Uterus (tissue), 4 donors: ENCODE measurements at places on chromosomes 2 and 18.

DNA sequence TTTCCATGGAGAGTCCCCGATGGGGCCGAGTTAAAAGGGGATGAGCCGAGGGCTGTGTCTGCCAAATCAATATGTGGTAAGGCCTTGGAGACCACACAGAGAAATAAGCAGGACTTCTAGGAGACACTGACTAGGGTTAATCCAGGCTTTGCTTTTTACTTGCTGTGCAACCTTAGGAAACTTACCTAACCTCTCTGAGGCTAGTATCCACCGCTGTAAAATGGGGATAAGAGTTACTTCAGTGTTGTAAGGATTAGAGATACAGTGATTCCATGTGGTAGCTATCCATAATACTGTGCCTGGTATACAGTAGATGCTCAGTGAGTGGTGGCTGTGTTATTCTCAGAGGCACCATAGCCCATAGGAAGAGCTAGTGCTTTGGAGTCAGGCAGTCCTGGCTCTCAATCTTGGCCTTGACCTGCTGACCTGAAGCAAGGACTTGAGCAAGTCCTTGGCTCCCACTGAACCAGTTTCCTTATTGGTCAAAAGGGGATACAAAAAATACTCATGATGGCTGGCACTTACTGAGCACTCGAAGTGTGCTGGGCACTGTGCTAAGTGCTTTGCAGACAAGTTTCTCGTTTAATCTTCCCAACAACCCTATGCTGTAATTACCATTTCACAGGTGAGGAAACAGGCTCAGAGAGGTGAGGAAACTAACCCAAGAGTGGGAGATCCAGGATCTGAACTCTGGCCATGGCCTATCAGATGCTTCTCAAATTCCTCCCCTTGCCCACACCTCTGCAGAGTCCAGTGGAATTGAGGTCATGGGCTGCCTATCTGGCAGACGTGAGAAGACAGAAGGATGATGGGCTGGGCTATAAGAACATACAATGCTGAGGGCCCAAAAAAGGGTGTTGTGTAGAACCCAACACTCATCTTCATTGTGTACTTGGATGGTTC is 12.0 kb upstream of the DES start:
- no peak for DNase-seq

DNA sequence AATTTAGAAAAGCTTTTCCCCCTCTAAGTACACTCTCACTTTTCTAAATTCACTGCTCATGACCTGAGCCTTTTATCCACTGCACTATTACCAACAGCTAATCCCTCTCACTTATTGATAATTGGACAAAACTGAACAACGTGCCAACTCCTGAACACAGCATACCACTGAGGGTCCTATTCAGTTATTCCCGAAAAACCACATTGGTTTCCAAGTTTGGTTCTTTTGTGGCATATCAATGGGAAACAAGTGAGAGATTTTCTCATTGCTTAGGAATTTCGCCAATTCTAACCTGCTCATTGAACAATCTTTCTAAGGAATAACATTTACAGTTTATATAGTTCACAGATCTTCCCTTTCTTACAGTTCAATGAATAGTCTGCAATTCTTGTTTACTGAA is 977.4 kb downstream of the TMEM182 start:
- no peak for DNase-seq

DNA sequence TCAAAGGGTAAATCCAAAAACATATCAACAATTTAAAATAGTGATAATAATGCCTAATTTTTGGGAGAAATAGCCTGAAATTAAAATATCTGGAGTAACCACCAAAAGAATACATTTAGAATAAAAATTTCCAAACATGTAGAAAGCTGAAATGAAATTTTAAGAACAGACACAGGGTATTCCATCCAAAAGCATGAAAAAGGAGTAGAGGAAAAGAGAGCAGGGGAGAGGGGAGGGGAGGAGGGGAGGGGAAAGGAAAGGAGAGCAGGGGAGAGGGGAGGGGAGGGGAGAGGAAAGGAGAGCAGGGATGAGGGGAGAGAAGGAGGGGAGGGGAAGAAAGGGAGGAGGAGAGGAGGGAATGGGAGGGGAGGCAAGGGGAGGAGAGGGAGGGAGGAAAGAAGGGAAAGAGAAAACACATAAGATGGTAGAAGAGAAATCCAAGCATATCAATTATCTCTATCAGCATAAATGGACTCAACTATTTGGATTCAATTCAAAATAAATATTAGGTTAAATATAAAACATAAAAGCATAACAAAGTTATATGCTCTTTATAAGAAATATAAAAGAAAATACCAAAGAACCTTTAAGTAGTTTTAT is 141.1 kb downstream of the ZNF385B start:
- DNase-seq: no peak

- DNase-seq: no peak
Measured at GRCh38 chr2:88813612-88814011, 122.1 kb downstream of the RPIA start.

DNA sequence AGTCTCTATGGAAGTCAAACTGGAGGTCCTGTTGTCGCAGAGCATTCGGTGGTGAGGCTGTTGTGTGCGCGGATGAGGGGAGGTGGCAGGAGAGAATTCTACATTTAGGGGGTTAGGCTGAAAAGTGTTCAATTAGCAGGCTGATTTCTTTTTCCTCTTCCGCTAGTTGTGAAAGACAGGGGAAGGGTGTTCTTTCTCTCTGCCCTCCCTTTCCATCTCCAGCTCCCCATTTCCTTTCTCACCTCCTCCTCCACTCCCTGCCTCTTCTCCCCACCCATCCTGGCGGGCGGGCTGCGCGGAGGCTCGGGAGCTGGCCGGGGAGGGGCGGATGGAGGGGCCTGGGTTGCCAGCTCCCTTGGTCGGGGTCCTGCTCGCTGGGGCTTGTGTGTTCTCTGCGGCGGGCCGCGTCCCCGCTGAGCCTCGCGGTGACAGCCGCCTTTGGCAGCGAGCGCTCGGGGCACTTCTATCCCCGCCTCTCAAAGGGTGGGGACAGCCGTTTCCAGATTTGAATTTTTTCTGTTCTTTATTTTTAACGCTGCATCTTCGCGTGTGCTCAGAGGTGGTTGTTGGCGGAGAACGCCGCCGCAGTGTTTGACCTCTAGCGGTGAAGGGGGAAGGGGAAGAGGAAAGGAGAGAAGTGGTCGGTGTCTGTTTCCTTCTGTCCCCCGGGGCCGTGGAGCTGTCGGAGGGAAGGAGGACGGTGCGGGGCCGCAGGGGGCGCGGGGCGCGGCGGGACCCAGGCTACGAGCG is 3.6 kb downstream of the SOX11 start:
- no peak for DNase-seq

- DNase-seq: no peak
Measured at GRCh38 chr18:31658670-31659575, 25.5 kb downstream of the B4GALT6 start.

DNA sequence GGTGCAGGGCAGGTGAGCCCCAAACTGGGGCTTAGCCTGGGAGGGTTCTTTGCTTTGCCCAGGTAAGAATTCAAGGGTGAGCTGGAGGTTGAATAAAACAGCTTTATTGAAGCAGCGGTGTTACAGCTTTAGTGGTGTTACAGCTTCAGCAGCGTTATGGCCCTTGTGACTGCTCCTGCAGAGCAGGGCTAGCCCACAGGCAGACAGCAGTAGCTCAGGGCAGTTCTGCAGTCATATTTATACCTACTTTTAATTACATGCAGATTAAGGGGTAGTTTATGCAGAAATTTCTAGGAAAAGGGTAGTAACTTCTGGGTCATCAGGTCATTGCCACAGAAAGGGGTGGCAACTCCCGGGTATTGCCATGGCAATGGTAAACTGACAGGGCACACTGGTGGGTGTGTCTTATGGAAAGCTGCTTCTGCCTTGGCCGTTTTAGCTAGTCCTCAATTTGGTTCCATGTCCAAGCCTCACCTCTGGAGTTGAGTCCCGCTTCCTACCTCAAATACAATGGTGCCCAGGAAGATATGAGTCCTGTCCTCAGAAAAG is 78.2 kb downstream of the THNSL2 start:
- DNase-seq: no peak

DNA sequence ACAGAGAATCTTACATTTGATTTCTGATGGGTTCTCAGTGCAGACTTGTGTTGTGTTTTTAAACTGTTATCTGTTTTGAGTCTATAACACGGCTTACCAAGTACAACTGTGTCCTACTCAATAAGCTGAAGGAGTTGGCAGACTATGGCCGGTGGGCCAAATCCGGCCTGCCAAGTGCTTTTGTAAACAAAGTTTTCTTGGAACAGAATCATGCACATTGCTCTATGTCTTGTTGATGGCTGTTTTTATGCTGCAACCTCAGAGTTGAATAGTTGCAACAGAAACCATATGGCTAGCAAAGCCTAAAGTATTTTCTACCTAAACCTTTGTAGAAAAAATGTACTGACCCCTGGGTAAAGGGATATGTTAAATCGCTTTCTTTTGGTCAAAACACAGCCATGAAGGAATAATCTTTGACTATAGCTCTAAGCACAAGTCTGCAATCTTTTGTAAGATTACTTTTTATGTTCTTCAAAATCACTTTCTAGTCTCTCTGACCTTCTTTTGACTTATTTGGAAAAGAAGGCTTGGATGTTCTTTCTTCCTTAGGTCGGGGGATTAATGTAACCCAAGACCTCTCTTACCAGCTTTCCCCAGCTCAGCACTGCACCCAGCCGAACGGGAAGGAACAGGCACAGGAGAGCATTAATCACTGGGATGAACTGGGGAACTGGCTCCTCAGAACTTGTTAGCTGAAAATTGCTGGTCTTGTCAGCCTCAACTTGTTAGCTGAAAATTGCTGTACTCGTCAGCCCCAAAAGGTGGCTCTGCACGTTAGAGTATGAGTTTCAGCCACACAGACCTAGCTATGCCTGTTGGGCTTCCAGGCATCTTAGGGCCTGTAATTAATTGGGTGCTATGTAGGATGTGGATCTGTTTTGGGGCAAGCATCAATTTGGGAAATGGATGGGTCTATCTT is 75.4 kb downstream of the CD8B2 start:
- no peak for DNase-seq

DNA sequence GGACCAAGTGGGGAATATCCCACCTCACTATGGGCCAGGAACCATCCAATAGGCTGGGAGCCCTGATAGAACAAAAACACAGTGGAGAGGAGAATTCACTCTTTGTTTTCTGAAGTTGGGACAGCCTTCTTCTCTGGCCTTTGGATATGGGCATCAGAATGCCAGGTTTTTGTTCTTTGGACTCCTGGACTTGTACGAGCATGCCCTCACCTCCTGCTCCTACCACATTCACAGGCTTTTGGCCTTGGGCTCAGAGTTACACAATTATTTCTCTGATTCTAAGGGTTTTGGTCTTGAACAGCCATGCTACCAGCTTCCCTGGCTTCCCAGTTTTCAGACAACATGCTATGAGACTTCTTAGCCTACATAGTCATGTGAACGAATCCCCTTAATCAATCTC is 732.9 kb upstream of the VRK2 start:
- DNase-seq: no peak

GRCh38 chr2:120508567-120509041 is 162.7 kb downstream of the INHBB start:
- DNase-seq: peak; percentile 39

- no peak for DNase-seq
Measured at GRCh38 chr2:109209941-109210340, 80.9 kb downstream of the SH3RF3 start.

DNA sequence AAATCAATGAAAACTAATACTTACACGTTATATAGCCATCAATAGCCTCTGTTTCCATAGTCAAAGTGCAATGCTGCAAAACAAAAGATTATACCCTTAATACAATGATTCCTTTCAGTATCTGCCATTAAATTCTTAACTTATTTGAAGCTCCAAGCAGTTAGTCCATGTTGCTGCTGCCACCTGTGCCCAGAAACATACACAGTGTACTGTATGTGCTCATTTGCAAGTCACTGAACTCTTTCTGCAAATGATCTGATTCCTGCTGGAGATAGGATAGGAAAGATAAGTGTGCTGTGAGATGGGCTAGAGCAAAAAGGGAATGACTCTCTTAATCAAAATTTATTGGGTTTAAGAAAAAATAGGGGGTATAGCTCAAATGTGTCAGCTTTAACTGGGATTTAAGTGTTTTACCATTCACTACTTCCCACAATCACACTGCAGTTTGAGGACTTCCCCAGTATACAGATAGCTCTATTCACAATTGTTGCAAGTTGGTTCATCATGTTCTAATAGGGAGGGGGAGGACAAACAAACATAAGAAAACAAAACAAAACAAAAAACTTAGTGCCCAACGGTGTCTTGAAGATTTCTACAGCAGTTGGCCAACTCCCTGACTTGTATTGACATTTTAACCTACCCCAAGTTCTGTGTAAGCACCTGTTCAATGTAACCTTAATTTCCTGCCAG is 2.7 kb downstream of the IKZF2 start:
- DNase-seq: no peak

- DNase-seq: peak; percentile 45
Measured at GRCh38 chr2:187499941-187500532, 52.0 kb upstream of the CALCRL start.

DNA sequence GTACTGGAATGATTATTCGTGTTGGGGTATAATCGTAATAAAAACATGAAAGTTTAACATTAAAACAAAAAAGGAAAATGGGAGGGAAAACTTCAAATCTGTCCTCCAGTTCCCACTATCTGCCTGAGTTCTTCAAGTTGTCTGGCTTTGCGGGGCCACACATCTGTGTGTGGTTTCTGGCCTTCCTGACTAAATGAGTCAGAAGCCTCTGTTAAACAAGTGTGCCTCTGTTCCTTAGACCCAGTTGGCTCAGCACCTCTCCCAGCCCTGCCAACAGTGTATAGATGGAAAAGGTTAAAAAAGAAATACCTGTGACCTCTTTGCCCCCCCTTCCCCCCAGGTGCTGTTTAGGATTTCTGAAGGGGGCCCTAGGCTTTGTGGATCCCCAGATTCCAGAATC is 30.2 kb downstream of the XDH start:
- no peak for DNase-seq

GRCh38 chr2:173008786-173009185 is 66.9 kb upstream of the MAP3K20 start:
- no peak for DNase-seq

DNA sequence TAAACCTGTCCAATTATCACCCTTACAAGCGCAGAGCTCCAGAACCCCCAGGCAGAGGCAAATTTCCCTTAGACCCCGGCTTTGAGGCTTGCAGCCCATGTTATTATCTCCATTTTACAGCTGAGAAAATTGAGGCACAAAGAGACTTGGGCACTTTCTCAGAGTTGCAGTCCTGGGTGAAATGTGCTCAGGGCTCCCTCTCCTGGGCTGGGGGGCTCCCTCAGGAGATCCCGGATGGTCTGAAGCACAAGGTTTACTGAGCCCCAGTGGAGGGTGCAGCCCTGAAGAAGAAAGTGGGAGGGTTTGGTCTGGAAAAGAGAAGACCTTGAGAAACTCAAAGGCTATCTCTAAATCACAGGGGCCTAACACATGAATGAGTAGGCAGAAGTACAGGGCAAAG is 156.6 kb downstream of the CYRIA start:
- DNase-seq: no peak

DNA sequence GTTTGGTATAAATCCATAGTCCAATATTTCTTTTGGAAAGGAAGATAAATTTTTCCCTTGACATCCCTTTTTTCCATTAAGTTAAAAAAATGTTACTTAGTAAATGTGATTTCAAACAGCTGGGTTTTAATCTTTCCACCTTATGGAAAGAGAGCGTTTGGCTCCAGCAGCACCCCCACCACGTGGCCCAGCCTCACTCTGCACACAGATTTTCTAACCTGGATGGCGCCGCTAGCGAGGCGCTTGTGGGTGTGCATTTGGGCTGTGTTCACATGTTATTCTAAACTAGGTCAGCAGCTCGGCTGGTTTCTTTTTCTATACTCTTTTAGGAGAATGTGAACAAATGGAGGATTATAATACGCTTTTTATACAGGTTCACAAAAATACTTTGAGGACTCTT is 218.0 kb downstream of the LDLRAD4 start:
- no peak for DNase-seq

GRCh38 chr2:103743195-103743594 is 981.4 kb downstream of the TMEM182 start:
- DNase-seq: no peak

- DNase-seq: no peak
Measured at GRCh38 chr2:148201075-148202004, 180.4 kb downstream of the MBD5 start.
